ENCODE measurements at places on chromosomes 5 and 9.

- no peak for DNase-seq
Measured at GRCh38 chr9:76310577-76310976, 83.6 kb downstream of the RFK start.

DNA sequence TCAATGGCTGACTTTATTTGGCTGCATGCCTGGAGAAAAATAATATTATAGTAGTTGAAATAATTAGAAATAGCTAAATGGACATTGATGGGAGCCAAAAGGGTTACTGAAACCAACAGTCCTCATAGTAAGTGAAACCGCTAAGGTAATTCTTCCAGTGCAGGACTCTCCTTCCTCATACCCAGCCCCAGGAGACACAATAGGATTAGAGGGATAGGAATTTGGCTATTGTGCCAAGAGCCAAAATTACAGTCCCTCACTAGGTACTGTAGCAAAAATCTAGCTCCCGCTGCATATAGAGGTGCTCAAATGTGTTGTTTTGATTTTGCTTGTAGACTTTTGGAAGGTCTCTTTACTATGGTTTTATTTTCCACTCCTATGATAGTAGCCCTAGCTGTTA is 20.2 kb downstream of the GLDC start:
- no peak for DNase-seq

DNA sequence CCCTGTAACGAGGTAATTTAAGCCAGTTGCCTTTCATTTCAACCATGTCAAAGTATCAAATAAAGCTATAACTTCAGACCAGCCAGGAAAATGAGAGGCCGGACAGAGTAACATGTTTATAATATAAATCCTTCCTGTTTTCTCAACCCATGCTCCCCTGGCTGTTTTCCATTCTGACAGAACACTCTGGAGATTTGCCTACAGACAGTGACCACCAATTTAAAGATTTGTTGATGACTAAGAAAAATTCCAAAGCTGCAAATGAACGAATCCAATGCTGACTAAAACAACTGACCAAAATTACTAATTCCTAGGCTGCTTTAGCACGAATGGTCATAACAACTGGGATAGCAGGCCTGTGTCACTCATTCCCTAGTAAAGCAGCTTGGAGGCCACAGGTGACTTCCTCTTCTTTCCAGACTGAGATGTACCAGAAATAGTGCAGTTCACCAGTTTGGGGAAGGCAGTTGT is 141.4 kb downstream of the AOPEP start:
- peak; percentile 93 for DNase-seq

- no peak for DNase-seq
Measured at GRCh38 chr9:14135421-14135820, 178.5 kb downstream of the NFIB start.

- peak; percentile 55 for DNase-seq
Measured at GRCh38 chr9:6049798-6050197, 34.4 kb upstream of the RANBP6 start.

GRCh38 chr9:82164159-82164558 is 175.6 kb downstream of the SPATA31D1 start:
- DNase-seq, result no peak

DNA sequence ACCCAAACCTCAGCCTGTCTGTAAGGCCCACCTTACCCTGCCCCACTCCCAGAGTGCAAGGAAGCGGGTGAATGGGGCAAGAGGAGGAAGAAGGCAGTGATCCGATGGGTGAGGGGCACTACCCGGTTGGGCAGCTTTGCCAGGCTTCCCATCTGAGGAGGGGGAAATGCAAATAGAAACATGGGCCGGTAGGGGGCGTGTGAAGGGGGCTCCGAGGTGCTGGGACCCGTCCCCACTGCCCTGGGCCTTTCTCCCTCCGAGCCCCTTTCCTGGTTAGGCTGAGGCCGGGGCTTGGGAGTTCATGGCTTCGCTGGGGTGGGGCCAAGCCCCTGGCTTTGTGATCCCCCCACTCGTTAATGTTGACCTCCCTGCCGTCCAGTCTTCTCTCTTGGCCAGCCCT is 23.6 kb upstream of the MYORG start:
- DNase-seq, result no peak

DNA sequence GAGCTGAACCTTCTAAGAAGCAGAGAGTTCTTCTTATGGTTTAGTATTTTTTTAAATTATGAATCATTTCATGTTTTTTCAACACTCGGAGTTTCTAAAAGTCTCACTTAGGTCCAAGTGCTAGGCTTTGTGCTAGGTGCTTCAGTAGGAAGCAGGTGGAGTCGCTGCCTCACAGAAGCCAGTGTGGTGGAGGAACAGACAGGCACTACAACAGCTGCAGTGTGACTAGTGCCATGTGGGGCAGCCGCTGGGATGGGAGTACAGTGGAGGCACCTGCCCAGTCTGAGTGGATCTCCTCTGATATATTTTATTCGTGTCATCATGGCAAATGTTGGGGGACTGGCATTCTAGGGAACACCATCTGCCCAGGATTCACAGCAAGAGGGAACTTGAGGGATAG is 15.3 kb downstream of the PCDHGC5 start:
- DNase-seq, result no peak

DNA sequence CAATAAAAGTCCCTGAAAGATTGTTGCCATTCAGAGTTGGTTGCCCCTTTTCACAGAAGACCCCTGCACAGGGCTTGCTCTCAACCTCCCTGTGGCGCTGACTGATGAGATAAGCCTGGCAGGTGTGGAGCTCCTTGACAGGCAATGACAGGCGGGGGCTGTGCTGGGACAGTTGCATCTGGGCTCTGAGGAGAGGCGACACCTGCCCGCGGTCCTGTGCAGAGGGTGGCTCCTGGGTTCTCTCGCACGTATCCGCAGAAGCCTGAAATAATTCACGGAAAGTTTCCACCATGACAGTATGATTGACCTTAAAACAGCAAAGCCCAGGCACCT is 19.8 kb upstream of the EXOC3 start:
- no peak for DNase-seq

- DNase-seq, result peak; percentile 8
Measured at GRCh38 chr9:112496074-112496722, 9.6 kb downstream of the KIAA1958 start.

DNA sequence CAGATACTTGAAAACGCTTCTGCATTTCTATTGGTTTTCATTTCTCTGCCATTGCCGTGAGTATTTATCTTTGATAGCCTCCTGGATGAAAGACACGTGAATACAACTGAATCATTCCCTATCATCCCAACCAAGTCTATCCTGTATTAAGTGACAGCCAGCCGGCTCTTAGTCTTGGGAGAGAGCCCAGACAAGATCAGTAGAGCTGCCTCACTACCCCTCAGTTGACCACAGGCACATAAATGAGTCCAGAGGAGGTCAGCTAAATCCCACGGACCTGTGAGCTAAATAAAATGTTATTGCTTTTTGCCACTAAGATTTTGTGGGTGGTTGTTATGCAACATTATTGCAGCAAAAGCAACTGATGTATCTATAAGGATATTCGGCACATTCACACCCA is 639.0 kb upstream of the ACO1 start:
- no peak for DNase-seq

DNA sequence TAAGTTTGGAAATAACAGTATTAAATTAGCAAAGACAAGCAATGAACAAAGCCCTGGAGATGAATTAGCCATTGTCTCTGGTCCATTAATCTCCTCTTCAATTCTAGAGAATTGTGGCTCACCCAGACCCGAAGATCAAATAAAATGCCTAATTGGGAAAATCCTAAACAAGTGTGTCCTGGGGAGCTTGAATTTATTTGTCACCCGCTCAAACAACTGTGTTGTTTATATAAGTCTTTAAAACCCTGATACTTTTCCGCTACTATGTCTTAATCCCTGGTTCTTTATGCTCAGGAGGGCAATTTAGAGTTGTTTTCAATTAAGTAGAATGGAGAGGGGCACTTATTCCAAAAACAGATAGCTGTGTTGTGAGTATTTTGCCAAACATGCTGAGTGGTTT is 128.4 kb downstream of the ANXA1 start:
- no peak for DNase-seq

GRCh38 chr5:134467231-134467630 is 55.5 kb upstream of the CDKN2AIPNL start:
- no peak for DNase-seq

DNA sequence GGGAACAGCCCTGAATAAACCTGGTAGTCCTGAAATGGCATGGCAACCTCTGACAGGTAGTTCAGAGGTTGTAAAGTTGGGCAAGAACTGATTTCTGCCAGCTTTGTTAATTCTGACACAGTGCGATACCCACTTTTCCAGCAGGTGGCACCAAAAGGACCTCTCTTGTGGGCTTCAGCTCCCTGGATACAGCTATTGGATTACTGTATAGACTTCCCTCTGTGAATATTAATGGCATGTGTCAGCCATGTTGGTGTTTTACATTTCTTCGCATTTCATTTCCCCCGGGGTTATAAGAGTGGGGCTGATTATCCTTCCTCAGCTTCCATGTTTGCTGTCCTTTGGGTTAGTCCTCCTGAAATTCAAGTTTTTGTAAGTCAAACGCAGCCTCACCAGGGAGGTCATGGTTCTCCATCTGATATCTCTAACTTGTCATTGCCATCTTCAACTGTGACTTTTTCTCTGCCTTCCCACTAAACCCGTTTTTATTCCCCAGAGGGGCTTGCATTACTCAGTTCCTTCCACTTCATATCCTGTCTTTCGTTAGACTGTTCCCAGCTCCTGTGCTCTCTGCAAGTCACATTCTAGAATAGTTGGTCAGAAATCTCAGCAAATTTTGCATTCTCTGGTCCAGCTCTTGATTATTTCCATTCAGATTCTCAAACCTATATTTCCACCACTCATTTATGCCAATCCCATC is 135.6 kb downstream of the LIFR start:
- DNase-seq, result peak; percentile 83

DNA sequence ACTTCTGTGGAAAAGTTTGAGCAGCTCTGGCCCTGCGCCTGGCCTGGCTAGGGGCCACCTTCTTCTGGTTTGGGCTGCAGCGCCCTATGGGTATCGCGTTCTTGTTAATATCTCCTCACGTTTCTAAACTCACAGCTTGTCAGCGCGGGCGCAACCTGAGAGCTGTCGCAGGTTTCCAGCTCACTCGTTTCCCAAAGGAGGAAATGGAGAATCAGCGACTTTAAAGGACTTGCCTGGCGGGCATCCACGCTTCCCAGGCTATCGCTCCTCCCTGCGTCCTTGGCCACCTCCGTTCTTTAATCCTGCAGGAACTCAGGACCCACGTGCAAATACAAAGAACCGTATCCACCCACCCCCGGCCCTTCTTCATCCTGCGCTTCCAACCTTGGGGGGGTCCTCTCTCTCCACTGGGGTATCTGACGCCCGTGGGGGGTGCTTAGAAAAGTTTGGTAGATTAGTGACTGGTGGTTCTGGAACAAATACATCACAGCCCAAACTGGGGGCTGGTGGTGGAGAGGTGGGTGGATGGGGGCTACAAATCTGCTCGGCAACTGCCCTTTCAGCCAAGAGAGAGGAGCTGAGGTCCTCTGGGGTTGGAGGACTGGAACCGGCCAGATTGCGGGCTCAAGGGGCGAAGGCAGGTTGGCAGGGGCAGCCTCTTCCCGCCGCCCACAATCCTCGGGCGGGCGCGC is 578 bp upstream of the PSAT1 start:
- DNase-seq, result peak; percentile 58

- no peak for DNase-seq
Measured at GRCh38 chr5:3221432-3221831, 374.2 kb upstream of the IRX1 start.

- peak; percentile 86 for DNase-seq
Measured at GRCh38 chr9:32627394-32627954, 8.0 kb downstream of the TAF1L start.

DNA sequence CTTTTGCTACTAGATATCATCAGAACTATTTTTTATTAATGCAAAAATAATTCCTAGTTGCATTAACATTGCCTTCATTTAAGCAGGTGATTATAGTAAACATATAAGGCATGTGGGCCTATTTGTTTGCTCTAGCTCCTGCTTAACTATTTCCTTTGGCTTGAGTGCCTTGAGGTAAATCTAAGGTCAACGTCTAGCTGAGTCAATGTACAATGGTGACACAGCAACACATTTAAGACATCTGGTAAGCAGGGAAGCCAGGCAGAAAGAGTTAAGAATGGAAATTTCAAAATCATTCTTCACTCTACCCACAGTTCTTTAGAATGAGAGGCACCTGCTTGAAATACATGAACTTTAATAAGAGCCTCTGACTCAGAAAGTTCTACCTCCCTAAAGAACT is 111.9 kb upstream of the FST start:
- peak; percentile 73 for DNase-seq

GRCh38 chr5:143194206-143194605 is 209.3 kb downstream of the NR3C1 start:
- no peak for DNase-seq

DNA sequence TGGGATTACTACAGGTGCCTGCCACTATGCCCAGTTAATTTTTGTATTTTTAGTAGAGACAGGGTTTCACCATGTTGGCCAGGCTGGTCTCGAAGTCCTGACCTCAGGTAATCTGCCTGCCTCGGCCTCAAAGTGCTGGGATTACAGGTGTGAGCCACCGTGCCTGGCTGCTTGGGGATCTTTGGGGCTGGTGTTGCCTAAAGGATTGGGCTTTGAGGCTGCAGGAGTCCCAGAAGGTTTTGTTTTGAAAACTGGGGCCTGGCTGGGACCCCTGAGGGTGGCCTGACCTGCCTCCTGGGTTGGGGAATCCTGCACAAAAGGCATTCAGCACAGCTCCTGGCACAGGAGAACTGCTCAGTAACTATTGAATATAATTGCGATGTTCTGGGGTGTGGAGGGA is 25.1 kb upstream of the SHB start:
- DNase-seq, result no peak

DNA sequence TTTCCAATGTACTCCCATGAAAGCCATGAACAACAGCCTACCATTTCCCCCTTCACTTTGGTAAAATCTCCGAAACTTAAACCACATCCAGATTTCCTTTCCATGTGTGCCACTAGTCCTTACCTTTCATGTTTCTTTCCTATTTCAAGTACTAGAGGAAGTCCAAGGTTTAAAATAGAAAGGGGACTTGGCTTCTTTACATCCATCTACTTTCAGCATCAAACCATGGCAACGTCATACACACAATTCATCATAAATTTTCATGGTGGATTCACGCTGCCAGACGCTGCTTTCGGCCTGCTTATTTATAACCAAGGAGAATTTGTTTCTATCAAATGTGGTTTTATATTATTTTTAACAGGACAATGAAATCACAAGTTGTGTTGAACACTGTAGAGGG is 58.7 kb upstream of the ZNF622 start:
- DNase-seq, result no peak

DNA sequence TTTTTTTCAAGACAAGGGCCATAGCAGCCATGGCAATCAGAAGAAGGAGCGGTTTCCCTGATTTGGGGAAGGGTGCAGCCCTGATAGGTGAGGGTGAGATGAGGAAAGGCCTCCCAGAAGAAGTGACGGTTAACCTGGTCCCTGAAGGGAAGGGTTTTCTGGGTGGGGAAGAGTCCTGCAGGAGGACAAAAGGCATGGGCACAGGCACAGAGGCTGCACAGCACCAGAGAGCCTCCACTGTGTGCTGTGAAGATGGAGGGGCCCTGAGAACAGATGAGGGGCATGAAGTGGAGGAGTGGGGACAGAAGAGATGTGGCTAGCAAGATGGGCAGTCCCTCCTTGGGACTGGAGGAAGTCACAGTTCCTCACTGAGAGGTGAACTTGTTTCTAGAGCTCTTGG is 46.3 kb upstream of the CXCL14 start:
- DNase-seq, result no peak
